ENCODE measurements at places on chromosomes 3 and 15. TPM values are rescaled to one million over a fixed set of nuclear protein-coding genes. Genes with fewer than 3 reads are reported as not detected.

Gene VWA5B2
- total RNA-seq: 0.36 TPM

Gene PRRT3
- 5.7 TPM for total RNA-seq

Gene ATP13A4
- 0.30 TPM for total RNA-seq

Gene ADAMTS9
- total RNA-seq: 15.1 TPM

Gene LXN
- 8.2 TPM for total RNA-seq

Gene CD200
- total RNA-seq: 67.0 TPM

DNA sequence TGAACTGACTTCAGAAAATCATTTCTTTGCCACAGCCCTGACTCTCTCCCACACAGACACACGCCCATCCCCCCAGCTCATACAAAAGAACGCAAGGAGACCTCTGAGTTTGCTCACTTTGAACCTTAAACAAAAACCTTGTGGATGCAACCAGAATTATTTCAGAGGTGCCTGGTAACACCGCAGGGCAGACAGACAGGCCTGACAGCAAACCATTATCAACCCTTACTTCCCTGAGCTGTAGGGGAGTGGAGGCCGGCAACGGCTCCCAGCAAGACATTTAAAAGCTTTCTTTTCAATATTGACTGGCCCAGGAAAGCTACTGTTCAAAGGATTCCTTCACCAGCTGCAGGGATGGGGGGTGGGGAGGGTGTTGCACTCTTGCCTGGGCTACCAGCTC is 2.0 kb upstream of the EFCC1 start:
- peak; percentile 29 for DNase-seq

DNA sequence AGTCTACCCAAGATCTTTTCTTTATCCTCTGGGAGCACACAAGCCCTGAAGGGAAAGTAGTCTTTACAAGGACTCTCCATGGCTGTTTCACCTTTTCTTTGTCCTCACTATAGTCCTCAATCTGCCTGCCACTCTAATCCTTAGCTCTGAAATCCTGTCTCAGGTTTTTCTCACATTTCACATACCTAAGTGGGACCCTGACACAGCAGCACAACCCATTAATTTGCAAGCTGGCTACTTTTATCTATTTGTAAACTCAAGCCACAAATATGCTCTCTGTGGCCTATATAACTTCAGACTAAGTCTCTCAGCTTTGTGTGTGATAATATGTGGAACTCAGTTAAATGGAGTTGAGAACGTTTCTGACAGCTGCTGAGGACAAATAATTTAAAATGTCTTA is 19.8 kb downstream of the SIN3A start:
- DNase-seq: no peak

DNA sequence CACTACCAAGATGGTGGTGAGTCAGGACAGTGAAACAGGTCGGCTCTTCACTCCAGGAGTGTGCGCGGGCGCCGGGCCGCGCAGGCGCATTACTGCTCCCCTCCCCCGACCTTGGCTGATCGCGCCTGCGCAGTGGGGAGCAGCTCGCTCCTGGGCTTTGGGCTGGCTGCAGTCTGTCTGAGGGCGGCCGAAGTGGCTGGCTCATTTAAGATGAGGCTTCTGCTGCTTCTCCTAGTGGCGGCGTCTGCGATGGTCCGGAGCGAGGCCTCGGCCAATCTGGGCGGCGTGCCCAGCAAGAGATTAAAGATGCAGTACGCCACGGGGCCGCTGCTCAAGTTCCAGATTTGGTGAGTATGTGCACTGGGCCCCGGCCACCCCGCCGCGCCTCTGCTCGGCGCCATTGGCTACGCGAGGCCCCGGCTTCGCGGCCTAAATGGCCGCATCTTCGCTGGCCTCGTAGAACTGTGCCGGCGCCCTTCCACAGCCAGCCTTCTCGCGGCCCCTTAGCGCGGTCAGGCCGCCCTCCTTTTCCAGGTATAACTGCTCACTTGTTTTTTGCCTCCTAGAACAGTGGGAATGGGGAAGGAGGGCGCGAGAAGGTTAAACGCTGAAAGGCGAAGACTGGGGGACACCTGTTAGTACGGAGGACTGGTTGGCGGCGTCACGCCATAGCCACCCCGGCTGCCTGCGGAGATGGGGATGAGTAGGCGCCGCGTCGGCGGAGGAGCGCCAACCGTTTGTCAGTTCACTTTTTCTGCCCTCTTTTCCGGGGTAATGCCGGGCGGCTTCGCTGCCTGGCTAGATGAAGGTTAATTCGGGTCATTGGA is at the start of gene SELENOT:
Gene SELENOT (plus strand): TSS at position 169 of the 827 bp plus-strand sequence. CDS start 42 bp downstream, at position 211.
- DNase-seq: peak; percentile 93

GRCh38 chr3:63386568-63386967 is 108.5 kb downstream of the SYNPR start:
- DNase-seq: no peak

DNA sequence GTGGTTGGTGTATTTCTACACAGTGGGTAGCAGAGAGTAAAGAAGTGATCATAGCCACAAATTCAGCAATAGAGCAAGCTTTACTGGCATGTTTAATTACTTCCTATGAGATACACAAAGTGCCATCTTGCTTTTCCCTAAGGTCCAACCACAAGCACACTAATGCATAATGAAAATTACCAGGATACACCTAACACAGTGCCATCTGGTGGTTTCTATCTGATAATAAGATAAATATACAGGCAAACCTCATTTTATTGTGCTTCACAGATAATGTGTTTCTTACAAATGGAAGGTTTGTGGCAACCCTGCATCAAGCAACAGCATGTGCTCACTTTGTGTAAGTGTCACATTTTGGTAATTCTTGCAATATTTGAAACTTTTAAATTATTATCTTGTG is 223.0 kb downstream of the NSUN3 start:
- no peak for DNase-seq

GRCh38 chr15:65146438-65146837 is 12.8 kb upstream of the PDCD7 start:
- DNase-seq: no peak

All from neural crest cell (in vitro differentiated cells).